ENCODE measurements at places on chromosomes 11 and 22.
A peak's percentile ranks its signal among the peaks of the same experiment; 100 is the strongest.

- DNase-seq = no peak
These were observed 82.4 kb upstream of the RTL6 start for GRCh38 chr22:44580176-44581095.

DNA sequence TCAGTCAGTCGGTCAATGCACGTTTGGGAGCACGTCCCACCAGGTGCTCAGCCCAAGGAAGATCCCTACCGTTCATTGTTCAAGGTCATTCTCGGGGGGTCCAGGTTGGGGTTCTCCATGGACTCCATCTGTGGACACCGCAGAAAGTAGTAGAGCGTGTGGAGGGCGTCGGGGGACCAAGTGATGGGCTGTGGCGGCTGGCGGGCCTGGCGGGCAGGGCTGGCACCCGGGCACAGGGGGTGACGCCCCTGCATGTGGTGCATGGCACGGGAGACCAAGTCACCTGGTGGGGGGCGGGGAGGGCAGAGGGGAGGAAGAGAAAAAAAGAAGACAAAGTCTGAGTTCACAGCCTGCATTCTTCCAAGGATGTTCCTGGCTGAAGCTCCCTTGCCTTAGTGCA, 91.8 kb downstream of the NAT10 start:
- DNase-seq = no peak

- DNase-seq = no peak
These were observed 3.8 kb downstream of the GAL3ST3 start for GRCh38 chr11:66045177-66045639.

- DNase-seq = no peak
These were observed 41.7 kb upstream of the PLET1 start for GRCh38 chr11:112302226-112302868.

GRCh38 chr22:38566726-38567504, 3.1 kb downstream of the DMC1 start:
- DNase-seq = no peak

DNA sequence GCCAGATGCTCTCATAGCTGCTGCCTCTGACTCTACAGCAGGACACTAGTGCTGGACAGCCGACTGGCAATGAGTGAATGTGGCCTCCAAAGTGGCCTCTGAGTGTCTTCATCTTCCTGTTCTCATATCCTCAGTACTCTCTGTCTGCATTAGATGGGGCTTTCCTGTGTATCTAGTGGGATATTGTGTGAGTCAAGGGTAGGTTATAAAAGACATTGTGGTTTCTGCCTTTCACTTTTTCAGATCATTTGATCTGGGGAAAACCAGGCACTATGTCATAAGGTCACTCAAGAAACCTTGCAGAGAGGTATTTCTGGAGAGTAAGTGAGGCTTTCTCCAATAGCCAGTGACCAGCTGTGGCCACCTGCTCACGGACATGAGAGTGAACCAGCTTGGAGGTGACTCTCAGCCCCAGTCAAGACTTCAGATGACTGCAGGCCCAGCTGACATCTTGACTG, 333.6 kb upstream of the NCAM1 start:
- no peak for DNase-seq

- DNase-seq = peak; percentile 6
These were observed 18.0 kb downstream of the PAAF1 start for GRCh38 chr11:73894725-73895335.

DNA sequence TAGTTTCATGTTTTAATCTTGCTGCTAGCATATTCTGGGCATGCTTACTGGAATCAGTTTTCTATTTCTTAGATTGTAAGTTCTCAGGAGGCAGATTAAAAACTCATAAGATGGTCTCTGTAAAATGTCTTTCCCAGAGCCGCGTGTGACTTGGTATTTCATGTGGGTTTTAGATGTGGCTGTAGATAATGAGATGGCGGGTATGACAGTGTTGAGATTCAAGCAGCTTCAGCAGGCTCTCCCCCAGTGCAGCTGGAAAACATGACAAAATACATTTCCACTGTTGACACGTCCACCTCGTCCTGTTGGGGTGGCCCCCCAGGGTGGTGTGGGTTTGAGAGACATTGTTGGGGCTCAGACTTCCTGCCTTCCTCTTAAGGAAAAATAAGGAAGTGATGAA, 106.8 kb downstream of the KIRREL3 start:
- DNase-seq = no peak

DNA sequence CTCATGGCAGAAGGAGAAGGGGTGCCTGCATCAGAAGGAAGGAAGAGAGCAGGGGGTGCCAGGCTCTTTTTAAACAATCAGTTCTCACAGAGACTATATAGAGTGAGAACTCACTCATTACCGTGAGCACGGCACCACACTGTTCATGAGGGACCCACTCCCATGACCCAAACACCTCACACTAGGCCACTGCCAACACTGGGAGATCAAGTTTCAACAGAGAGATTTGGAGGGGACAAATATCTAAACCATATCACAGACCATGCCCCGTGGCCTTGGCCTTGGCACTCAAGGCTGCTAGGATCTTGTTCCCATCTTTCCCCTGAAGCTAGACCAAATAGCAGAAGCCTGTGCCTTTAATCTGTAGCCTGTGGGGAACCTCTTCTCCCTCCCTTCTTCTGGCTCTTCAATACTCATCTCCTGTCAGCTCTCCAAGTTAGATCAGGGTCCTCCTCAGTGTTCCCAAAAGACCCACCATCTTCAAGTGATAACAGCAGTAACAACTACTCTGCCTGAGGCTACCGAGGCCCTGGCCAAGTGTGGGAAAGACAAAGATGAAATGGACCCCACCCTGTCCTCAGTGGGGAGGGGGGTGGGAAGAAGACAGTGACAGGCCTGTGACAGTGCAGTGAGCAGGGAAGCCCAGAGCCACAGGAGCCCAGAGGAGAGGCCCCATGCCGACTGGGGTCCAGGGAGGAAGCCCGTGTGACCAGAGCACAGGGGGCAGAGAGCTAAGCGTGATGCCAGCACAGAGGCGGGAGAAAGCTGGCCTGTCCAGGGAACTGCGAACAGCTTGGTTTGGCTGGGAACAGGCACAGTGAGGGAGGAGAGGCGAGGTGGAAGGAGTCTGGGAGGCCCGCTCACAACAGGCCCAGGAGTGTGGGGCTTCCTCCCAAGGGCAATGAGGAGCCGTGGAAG, 72.6 kb downstream of the MYO7A start:
- DNase-seq = no peak

All from AG04450 (cell line).